DMS 273 treated with DMSO at 0.1 percent for 48 hours (cell line): ENCODE measurements at places on chromosomes 3 and 15.

GRCh38 chr15:52714968-52715367 is 35.8 kb upstream of the ATOSA start:
- DNase-seq: no peak

GRCh38 chr3:170322566-170323269 is 34.8 kb upstream of the SKIL start:
- no peak for DNase-seq

DNA sequence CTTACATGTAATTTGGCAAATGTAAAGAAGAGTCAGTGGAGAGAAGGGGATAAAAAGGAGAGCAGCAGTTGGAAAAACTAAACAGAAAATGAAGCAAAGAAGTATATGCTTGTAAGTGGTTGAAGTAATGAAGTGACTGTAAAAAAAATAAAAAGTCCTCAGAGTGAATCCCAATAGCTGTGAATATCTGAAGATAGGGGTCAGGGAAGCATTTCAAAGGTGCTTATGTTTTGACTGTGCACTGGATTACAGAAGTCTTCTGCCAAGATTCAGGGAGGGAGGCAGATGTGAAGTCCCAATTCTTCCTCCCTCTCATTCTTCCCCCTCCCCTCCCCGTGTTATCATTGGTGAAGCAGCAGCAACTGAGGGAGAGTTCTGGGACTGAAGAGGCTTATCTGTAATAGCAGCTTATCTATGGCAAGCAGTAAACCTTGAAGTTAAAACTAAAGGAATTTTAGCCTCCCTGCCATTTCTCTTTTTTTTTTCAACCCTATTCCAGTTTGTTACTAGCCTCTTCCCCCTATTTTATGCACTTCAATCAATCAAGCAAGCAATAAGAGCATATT is 597.9 kb downstream of the IGSF11 start:
- no peak for DNase-seq

DNA sequence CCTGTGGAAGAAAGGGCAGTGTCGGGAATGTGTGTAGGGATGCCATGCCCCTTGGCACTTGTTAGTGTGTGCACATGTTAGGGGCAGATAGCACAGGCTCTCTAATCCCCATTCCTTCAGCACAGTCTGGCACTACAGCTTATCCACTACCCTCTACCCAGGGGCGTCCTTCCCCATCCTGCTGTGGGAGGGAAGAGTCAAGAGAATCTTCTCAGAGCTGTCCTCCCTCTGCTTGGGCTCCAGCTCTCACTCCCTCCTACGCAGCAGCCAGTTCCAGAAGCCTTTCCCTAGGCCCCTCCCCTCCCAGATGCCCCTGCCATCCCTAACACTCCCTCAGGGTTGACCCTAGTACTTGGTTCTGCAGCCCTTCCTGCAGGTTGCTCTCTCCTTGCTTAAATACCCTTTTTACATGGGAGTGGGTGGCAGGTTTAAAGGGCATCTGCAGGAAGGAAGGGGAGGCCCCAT is 815 bp upstream of the GRM2 start:
- no peak for DNase-seq

GRCh38 chr3:42851228-42851834 is 24.3 kb downstream of the CYP8B1 start:
- DNase-seq: no peak

GRCh38 chr15:37131621-37132020 is 31.3 kb upstream of the MEIS2 start:
- no peak for DNase-seq

DNA sequence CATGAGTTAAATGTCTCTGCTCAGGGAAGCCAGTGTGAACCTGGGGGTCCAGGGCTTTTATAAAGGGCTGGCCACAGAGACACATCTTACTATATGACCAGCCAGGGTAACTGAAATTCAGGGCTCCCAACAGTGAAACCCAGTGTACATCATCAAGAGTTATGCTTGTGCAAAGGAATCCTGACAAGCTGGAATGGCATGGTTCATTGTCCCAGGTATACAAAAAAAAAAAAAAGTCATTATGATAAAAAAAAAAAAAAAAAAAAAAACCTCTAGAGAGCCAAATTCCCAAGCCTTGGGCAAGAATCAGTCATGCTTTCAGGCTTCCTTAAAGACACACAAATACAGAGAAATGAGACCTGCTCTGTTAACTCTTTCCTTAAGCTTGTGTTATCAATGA is 452.0 kb downstream of the GABRG3 start:
- DNase-seq: no peak

DNA sequence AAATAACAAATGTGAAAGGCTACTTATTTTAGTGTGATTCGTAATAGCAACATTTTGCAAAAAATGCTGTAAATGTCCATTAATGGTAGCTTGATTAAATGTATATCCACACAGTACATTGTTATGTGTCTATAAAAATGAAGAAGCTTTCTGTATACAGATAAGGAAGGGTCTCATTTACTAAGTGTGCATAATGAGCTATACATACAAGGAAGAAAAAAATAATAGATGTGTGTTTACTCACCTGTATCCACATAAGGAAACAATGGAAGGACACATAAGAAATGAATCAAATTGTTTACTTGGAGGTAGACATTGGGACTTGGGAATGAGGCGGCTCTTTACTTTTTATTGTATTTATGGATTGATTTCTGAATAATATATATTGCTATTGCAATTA is 34.9 kb downstream of the MED12L start:
- no peak for DNase-seq
